ENCODE measurements at places on chromosomes 3 and 15.

DNA sequence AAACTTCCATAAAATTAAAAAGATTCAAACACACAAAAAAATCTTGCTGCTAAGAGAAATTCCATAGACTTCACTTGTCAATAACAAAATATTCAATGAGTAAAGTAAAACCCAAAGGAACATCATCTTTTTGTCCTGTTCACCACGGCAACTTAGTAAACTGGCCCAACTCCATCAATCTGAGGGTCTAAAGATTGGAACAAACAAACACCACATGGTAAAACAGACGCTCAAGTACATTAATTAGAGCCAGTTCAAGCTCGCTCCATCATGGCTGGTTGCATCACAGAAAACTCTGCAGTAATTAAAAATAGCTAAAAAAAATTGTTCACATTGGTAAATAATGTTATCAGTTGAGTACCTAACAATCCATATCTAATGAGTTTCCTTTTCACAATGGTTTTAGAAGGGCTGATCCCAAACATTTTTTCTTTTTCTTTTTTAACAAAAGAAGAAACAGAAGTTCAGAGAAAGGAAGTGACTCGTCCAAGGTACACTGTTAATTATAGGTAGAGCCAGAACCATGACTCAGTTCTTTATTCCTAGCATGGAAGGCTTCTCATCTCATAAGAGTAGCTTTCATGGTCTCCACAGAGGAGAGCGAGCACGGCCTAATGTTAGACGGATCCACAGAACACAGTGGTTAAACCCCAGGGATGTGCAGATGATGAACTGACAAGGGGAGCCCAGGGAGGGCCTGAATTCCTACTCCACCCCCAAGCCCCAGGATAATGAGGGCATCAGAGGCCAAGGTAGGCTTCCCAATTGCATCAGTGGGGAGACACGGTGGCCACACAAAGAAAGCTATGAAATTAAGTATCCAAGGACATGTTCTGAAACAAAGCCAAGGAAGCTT lies 79.2 kb upstream of the ARHGEF3 start:
- DNase-seq, result no peak

DNA sequence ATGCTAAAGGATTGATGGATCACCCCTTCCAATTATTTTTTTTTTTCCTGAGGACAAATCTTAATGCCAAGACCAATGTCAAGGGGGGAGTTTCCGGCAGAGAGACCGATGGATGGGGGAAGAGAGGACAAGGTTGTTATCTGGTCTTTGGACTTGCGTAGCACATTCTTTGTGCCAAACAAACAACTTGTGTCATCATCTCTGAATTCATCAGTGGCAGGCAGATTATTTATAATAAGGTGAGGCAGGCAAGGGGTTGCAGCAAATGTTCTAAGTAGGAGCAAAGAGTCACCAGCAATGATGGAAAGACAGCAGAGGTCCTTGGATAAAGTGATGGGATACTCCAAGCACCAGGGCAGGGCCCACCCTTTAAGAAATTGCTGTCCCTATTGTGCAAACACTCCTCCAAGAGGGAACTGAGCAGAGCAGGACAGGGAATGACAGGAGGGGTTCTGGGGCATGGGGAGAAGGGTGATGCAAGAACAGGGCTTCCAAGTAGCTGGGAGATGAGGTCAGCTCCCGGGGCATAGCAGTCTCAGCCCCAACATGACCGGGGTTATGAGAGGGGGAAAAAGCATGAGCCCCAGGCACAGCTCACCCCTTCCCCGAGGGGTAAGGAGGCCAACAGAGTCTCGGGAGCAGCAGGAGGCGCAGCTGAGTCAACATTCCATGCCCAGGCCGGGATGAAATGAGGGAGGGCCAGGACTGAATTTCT lies 57.4 kb downstream of the ANXA2 start:
- no peak for DNase-seq

DNA sequence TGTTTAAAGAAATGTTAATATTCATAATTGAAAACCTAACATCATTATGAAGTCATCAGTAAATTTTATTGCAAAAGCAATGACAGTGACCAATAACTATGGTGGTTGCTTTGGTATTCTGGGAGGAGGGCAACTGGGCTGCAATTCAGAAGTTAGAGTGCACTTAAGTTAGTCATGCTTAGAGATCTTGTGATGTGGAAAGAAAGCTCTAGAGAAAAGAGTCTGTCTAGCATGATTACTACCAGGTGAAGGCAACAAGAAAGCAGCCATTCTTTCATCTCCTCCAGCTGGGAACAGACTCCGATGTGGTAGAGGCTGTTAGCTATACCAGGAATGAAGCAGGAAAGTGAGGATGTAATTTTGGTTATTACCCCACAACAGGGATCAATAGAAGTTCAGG lies 625.6 kb downstream of the SI start:
- DNase-seq, result no peak

GRCh38 chr15:39199076-39199475 lies 381.8 kb upstream of the THBS1 start:
- no peak for DNase-seq

DNA sequence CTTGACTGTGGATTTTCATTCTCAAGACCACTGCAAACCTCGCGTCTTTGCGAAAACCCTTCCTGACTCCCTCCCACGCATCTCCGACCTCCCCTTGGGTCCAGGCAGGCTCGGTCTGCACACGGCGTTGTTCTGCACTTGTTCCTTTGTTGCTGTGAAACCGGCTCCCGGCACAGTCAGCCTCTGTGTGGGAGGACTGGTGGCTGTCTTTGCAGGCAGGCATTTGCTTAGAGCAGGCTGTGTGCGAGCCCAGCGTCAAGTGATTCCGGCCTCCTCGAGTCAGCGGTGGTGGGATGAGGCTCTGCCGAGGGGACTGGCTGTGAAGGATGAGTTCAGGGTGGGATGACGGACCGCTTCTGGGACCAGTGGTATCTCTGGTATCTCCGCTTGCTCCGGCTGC lies 102.6 kb upstream of the ROPN1 start:
- no peak for DNase-seq

- no peak for DNase-seq
Measured at GRCh38 chr3:173762501-173762900, 365.0 kb downstream of the NLGN1 start.

DNA sequence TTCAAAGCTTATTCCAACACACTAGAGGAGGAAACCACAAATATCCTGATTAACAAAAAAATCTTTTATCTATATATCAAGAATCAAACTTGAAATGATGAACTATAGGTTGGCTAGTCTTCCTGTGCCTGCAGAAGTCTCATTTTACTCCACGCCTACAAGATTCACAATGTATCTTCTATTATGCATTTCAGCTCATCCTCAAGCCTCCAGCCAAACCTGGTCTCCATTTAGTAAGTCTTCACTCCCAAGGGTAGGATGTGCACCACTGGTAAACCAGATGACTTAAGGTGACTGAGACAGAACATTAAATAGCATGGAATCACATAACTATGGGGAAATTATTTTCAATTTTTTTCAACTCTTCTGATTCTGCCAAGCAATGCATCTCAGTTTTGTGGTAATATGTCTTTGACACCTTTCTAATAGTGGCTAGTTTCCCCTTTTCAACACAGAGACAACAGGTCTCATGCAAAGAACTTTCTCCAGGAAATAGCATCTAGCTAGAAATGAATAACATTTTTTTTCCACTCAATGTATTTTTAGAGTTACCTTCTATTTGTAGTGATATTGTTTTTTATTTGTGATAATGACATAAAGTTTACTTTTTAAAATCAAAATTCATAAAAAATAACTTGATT lies 166.9 kb downstream of the TNIK start:
- DNase-seq, result no peak

DNA sequence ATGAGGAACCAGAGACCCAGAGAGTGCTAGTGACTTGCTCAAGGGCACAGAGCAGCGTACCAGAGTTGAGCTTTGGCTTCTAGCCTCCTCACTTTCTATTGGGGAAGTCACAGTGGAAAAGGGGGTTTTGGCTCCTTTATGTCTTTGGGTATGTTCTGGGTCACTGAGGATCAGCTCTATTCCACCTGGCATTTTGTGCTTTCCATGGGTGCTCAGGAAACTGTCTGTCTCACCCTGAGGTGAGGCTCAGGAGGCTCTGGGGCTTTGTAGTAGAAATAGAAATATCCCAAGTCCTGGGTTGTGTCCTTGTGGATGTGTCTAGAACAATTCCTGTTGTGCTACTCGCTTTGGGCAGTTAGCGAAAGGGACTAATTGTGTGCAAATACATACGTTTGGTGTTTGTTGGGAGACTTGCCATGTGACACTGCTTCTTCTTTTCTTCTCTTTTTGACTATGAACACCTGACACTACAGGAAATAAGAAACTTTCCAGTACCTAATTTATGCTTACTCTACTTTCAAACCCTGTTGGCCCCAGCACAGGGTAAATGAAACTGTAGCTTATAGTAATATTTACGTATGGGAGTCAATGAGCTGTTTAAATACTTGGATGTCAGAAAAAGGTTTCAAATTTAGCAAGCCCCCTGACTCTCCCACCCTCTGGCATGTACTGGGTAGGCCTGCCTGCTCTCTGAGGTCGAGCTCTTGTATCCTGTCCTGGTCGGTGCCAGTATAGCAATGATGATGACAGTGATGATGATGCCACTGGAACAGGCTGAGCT lies 35.6 kb downstream of the SMAD3 start:
- no peak for DNase-seq

DNA sequence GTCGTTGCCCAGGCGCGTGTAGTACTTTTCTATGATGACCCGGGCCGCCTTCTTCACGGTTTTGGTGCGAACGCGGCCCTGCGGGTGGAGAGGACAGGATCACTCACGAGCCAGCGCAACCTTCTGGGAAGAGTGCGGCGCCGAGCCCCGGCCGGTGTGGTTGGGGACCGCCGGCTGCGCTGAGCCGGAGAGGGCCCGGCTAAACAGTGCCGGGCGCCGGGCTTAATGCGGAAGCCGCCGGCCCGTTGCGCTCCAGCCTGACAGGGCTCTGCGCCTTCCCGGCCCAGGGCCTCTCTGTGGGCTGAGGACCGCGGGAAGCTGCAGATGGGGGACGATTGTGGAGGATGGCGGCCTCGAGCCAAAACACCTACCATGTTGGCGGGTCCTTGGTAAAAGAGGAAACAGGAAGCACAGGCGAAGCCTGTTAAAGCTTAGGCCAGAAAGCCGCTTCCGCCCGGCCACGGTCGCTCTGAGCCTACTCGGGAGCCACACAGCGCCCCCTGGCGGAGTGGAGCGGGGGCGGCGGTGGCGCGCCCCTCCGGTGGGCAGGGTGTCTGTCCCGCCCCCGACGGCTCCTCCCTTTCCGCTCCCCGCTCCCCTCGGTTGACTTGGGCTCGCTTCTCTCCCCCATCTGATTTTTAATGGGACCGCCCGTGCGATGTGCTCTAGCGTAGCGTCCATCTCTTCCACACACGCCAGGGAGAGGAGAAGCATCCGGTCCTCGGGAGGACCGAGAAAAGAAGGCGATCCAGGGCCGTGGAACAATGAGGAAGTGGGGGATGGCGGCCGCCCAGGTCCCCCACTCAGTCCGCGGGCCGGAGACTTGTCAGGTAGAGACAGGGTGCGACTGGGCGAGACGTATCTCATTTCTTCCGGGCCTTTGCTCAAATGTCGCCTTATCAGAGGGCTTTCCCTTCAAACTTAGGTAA lies at the start of gene RPS17:
RPS17 (minus strand) TSS at position 403 of the 929 bp plus-strand sequence; CDS start at position 374, 29 bp downstream.
- DNase-seq, result peak; percentile 99

DNA sequence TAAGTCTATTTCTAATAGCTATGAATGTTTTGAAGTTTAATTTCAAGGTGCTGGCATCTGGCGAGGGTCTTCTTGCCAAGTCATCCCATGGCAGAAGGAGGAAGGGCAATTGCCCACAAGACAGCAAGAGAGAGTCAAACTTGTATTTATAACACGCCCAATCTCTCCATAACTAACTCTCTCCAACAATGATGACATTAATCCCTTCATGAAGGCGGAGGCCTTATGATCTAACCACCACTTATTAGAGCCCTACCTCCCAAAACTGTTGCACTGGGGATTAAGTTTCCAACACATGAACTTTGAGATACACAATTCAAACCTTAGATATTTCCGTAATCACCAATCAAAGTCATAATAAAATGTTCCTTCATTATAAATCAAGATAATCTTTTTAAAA lies 406.9 kb downstream of the CNTN6 start:
- no peak for DNase-seq

GRCh38 chr15:101499863-101500713 lies 10.6 kb upstream of the PCSK6 start:
- no peak for DNase-seq

- no peak for DNase-seq
Measured at GRCh38 chr3:57729334-57730045, 26.6 kb upstream of the SLMAP start.

GRCh38 chr3:112136046-112136445 lies 3.0 kb upstream of the GCSAM start:
- DNase-seq, result no peak

DNA sequence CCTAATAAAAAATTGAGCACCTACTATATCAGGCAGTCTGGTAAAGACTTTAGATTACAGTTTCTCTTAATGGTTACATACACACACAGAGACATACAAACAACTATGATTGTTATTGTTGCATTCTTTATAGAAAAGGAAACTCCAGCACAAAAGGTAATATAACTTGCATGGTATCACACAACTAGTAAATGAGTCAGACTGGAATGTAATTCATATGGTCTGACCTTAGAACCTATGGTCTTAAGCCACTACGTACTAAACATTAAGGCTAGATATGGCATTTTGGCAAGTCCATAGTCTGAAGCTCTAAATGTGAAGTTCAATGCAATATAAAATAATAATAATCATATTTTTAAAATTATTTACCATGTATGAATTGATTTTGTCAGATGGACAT lies 380.6 kb downstream of the LSAMP start:
- no peak for DNase-seq

DNA sequence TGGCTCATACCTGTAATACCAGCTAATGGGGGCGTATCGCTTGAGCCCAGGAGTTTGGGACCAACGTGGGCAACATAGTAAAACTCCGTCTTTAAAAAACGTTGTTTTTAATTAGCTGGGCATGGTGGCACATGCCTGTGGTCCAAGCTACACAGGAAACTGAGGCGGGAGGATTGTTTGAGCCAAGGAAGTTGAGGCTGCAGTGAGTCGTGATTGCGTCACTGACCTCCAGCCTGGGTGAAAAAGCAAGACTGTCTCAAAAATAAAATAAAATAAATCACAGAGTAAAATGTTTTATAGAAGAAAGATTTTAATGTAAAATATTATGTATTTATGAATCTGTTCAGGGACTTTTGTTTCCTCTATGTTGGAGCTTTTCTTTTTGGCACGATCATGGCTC lies 15.3 kb upstream of the STRIT1 start:
- DNase-seq, result no peak

DNA sequence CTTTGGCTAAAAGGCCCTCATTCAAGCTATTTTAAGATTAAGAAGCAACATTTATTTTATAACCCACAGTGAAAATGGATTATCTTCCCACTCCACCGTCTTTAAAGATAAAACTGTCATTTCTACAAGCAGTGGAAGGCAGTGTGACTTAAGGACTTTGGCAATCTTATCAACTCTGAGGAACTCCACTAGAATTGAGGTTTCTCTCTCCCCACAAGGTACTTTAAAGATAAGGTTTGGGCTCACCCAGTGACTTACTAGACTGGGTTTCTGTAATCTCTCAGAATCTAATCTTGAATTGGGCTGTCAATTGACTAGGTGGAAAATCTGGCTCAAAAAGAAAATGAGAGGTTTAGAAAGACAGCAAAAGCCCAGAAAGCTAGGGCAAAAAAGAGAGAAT lies 21.7 kb downstream of the ZNF385D start:
- DNase-seq, result no peak

All from GM12891 (cell line).